ENCODE measurements at places on chromosomes 6 and 20.

DNA sequence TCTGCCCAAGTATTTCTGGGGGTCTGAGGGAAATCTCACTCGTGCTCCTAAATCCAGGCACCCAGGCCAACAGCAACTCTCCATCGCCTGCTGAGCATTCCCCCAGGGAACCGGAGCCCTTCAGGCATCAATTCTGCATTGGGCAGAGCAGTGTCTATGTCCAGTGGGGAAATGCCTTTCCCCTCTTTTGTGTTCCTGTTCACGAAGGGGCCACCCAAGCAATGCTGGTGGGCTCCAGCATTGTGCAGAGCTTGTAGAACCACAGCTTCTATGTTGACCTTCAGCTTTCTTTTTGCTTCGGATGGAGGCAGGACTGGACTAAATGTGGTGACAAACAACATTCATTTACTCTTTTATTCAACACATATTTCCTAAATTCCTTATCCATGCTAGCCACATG, 27.2 kb upstream of the DDR1 start:
- DNase-seq: no peak

GRCh38 chr6:132481189-132481588, 31.7 kb downstream of the STX7 start:
- DNase-seq: no peak

GRCh38 chr20:58131551-58132142, 96.8 kb downstream of the ANKRD60 start:
- DNase-seq: no peak

DNA sequence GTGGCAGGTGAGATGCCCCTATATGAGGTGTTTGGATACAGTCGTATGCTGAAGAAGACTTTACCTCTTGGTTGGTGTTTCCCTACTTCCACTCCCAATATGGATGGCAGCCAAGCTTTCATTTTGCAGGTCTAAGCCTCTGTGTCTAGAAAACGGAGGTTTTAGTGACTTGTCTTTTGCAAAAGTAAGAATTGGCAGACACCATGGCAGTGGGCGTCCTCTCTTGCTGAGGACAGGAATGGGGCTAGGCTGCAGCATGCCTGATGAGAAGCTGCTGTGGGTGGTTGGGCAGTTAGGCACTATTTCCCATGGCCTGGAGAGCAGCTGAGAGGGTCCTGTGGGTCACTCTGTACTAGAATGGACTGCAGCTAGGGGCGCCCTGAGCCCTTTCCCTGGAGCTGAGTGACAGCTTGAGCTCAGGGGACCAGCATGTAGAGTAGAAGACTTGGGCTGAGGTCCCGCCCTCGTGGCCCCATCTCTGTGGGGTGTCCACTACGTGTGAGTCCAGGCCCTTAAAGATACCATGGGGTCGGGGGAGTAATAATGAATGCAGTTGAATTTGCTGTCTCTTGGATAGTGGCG, 127.4 kb downstream of the CDH26 start:
- no peak for DNase-seq

GRCh38 chr20:34222208-34222607, 19.0 kb upstream of the ASIP start:
- DNase-seq: peak; percentile 95

- no peak for DNase-seq
These were observed 345.5 kb downstream of the CD83 start for GRCh38 chr6:14463110-14463509.

- no peak for DNase-seq
These were observed 11.5 kb downstream of the TPD52L2 start for GRCh38 chr20:63876489-63877036.

- no peak for DNase-seq
These were observed 125.3 kb upstream of the B3GAT2 start for GRCh38 chr6:71082033-71082650.

All from GM04503 (cell line).